ENCODE measurements at places on chromosomes 16 and 17.

DNA sequence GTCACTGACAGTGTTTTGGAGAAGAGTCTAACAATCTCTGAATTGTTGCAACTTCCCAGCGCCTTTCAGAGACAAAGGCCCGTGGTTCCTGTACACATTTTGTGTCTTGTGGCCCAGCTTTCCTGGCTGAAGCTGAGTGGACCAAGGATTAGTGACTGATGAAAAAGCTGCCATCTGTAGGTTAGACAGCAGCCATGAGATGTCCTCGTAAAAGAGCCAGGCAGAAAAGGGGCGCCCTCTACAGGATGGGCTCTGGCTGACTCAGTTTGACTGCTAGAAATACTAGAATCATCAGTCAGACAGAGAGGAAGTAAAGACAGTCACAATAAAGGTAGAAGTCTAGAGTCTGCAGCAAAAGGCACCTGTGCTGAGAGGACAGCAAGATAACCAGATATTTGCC lies 26.5 kb upstream of the NF1 start:
- DNase-seq, result no peak

GRCh38 chr17:55769625-55770000 lies 18.8 kb downstream of the PCTP start:
- DNase-seq, result no peak

GRCh38 chr16:15571557-15571956 lies 71.4 kb downstream of the MARF1 start:
- no peak for DNase-seq

- no peak for DNase-seq
These were observed 47.4 kb downstream of the PECAM1 start for GRCh38 chr17:64343071-64343774.

DNA sequence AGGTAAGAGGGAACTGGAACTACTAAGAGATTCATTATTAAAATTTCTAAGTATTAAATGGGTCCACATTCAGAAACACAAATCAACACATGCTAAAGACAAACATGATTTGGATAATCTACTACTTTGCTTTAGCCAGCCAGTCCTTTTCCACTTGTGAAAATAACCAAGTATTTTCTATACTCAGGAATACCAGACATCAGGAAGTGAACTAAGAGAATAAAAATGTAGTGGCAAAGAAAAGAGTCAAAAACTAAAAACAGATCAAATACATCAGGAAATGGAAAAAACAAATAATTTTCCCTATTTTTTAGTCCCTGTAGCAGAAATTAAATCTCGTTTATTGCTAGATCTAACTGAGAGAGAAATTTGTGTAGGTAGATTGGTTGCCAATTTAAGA lies 78.0 kb downstream of the MYO1D start:
- no peak for DNase-seq

- DNase-seq, result no peak
These were observed 1.1 kb downstream of the RUNDC3A start for GRCh38 chr17:44309472-44309871.

DNA sequence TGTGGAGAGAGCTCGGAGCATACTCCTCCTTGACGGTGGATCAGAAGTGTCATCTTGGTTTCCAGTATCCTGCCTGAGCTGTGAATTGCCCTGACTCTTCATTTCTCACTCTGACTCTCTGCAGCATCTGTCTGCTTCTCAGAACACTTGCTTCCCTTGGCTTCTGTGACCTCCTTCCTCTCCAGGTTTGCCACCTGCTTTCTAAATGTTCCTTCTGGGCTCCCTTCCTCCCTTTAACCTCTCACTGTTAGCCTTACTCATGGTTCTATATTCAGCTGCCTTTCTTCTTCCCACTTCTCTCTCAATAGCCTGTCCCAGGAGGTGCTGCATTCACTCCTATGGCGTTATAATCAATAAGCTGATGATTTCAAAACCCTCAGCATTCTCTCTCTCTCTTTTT lies 11.2 kb upstream of the PRKAR1A start:
- no peak for DNase-seq

DNA sequence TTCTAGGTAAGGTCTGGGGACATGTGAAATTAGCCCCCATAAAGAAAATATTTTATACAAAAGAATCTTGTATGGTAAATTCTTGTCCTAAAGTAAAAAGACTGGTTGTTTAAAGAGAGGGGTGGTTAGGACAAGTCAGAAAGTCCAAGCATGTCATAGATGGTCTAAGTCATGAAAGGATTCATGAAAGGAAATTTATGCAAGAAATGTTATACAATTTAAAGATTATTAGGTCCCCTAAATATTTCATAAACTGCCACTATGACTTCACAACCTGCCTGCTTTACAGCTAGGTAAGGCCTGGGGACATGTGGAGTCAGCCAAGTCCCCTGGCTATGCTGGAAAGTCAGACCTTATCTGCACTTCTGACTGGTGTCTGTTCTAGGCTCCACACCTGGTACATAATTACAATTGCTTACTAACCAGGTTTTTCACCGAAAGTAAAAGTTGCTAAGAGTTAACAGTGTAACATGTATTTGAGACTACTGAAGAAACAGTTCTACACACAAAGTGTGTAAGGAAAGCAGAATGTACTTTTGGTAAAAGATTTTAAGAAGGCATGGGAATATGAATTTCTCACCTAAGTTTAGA lies 17.0 kb downstream of the N4BP1 start:
- DNase-seq, result no peak

DNA sequence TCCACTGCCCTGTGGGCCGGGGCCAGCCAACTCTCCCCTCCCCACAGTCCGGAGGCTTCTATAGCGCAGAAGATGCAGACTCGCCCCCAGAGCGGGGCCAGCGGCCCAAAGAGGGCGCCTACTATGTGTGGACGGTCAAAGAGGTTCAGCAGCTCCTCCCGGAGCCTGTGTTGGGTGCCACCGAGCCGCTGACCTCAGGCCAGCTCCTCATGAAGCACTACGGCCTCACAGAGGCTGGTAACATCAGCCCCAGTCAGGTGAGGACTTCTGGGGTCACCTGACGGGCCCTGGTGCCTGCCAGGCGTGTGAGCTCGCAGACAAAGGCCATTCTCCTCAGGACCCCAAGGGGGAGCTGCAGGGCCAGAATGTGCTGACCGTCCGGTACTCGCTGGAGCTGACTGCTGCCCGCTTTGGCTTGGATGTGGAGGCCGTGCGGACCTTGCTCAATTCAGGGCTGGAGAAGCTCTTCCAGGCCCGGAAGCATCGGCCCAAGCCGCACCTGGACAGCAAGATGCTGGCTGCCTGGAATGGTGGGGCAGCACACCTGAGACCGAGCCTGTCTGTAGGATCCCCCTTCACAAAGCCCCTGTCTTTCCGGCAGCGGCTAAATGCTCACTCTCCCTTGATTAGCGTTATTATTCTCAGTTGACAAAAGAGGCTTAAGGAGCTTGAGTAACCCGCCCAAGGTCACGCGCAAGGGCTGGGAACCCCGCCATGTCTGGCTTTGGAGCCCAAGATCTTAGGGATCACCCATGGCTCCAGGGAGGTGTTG lies 3.9 kb downstream of the SPATA20 start:
- DNase-seq, result no peak

GRCh38 chr17:5183410-5183793 lies 8.3 kb downstream of the ZNF594 start:
- DNase-seq, result no peak

GRCh38 chr17:41307647-41308046 lies 1.5 kb downstream of the KRTAP16-1 start:
- no peak for DNase-seq

DNA sequence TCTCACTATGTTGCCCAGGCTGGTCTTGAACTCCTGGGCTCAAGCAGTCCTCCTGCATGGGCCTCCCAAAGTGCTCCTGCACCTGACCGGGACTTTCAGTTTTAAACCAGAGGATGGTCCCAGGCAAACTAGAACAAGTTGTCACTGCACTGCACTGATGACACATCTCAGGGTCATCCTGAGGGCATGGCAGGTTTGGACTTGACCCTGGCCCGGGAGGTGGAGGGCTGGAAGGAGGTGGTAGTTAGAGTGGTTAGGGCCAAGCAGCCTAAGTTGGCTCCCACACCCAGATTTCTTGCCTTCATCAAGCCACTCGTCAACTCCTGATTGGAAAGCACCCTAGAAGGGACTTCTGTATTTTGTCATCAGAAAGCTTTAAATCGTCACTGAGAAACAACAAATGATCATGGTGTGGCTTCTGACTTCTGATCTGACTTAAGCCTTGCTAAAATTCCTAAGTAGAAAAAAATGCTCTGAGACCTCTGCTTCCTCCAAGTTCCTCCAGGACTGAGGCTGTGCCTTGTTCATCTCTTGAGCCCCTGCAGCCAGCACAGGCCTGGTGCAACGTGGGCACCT lies 43.5 kb downstream of the EMP2 start:
- no peak for DNase-seq

- DNase-seq, result no peak
These were observed 73.2 kb downstream of the KNOP1 start for GRCh38 chr16:19644877-19645276.

GRCh38 chr17:45107293-45108010 lies 24.9 kb downstream of the PLCD3 start:
- no peak for DNase-seq

- DNase-seq, result no peak
These were observed 3.0 kb upstream of the MGAT5B start for GRCh38 chr17:76865174-76865573.

DNA sequence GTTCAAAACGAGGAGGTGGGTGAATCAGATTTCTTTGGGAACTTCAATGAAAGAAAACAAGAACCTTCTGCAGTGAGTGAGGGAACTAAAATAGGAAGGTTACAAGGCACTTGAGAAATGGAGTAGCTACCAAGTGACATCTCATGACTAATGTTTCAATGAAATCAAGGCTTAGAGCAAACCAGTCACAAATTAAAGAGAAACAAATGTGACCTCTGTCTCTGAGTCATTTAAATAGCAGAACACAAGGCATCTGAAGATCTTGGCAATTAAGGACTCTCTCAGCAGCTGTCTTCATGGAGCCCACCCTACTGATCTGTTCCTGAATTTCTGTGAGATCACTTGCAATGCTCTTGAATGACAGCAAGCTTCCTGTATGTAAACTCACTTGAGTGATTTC lies 109.5 kb downstream of the CDH11 start:
- no peak for DNase-seq

DNA sequence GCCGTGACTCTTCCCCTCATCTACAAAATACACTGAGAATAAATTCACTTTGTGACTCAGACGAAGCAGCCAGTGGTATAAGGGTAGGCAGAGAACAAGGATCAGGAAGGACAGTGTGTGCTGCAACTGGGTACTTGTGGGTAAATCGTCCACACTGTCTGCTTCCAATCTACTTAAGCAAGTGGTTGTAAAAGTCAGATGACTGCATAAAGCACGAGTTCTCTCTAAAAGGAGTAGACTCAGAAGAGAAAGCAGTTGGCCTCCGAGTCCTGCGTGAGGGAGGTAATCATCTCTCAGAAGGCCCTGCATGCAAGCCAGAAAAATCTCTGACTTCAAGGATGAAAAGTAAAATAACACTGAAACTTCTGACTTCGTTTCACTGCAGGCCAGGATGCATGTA lies 43.1 kb downstream of the ANKFY1 start:
- DNase-seq, result no peak

DNA sequence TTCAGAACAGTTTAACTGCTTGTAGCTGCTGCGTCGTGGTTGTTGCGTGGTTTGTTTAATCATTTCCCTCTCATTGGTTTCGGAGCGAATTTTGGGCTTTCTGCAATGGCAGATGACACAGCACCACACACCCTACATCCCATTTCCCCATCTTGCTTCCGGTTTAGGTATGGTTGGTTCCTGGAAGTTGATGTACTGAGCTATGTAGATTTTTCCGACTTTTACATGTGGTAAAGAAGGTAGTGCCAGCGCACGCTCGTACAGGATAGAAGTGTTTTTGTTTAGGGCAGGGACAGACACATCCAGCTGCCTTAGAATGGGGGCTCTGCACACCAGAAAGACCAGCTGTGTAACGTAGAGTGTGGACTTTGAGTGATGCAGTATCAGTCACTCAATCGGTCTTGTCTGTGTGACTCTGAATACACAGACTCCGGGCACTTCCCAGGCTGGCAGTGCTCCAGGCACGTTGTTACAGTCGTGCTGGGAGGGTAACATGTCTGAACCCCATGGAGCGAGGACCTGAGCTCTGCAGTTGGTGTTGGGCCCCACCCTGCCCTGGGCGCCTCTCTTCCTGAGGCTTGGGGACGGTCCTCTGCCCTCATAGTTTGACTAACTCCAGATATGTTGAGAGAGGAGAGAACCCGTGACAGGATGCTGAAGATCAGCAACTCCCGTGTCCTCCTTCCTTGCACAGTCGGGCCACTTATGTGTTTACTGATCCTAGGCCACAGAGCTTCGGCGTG lies 172.0 kb upstream of the CHMP6 start:
- DNase-seq, result peak; percentile 27

GRCh38 chr16:4360538-4361021 lies 9.5 kb upstream of the PAM16 start:
- no peak for DNase-seq

DNA sequence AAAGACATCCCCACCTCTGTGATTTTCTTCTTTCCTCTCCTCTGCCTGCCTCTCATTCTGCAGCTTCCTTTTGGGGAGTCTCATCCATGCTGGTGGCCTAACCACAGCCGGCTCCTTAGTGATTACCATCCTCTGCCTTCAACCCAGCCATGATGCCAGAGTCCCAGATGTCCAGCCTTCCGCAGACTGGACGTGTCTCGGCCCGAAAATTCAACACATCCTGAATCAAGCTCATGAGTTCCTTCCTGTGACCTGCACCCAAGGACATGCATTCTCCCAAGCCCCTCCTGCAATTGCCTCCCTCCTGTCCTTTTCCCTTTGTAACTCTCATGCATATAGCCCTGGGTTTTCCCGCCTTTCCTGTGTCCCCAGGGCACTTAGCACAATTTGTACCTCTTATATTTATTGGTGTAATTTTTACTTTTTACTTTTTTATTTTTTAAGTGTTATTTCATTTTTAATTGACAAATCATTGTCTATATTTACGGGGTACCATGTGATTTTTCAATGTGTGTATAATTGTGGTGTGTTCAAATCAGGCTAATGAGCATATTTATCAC lies 1.2 kb upstream of the SLC13A5 start:
- no peak for DNase-seq

DNA sequence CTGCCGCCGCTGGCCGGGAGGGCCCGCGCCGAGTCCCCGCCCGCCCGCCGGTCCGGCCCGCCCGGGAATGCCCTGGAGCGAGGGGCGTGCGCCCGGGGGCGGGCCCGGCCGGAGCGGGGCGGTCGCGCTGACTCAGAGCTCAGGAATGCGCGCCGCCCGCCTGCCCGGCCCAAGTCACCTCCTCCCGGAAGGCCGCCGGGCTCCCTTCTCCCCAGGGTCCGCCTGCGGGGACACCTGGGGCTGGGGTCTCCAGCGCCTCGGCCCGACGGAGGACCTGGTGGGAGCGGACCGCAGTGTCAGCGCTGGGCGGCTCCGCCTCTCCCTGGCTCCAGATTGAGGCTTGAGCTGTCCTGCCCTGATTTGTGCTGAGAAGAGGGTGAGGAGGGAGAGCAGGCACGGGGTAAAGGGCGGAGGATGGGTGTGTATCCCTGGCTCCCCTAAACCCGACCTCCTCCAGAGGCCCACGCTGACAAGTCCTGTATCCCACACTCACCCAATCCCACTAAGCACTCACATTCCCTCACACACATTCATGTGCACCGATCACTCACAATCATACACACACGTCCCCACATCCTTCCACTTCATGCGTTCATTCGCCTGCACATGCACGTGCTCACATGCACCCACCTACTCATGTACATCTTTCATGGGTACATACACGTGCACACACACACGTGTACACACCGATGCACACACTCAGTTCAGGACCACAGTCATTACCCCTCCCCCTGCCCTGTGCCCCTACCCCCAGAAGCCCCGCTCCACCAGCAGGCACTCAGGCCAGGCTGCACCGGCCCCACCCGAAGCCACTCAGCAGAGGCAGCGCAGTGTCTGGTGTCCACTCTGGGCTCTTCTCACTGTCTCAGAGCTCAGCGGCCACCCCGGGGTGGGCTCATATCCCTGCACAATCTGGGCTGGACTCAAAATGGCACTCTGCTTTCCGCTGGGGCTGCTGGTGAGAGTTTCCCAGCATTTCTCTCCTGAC lies at the start of gene RHBDF1:
Gene RHBDF1, minus strand, starts transcription at position 71 of the 988 bp plus-strand sequence. CDS start 7,616 bp downstream, outside the sequence.
- DNase-seq, result no peak

Measured in naive thymus-derived CD4-positive, alpha-beta T cell (primary cell).